ENCODE measurements at places on chromosomes 3 and 15. TPM values are rescaled to one million over a fixed set of nuclear protein-coding genes. Genes with fewer than 3 reads are reported as not detected.

DNA sequence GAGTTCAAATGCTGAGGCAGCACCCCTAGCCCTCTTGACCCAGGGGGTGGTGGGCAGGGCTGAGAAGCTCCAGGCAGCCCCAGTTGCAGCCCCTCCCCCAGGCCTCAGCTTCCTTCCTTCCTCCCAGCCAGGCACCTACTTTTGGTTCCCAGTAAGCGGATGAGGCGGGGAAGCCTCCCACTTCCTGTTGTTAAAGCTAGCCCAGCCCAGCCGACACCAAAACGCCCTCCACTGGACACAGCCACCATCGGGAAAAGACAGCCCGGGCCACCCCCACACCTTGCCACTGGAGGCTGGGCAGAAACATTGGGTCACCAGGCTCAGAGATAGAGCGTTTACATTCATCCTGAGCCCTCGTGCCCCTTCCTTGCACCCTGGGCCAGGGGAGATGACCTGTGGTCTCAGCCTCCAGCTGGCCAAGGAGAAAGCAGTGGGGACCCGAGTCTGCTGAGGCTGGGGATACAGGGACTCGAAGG, 3.5 kb downstream of the DUSP7 start:
- no peak for ATAC-seq

- peak; percentile 11 for ATAC-seq
These were observed 46.4 kb upstream of the SYNM start for GRCh38 chr15:99058421-99058870.

- ATAC-seq = no peak
These were observed 30.2 kb upstream of the CHMP2B start for GRCh38 chr3:87196879-87197278.

GRCh38 chr3:104214277-104214676, 1152.4 kb upstream of the ALCAM start:
- ATAC-seq = no peak

DNA sequence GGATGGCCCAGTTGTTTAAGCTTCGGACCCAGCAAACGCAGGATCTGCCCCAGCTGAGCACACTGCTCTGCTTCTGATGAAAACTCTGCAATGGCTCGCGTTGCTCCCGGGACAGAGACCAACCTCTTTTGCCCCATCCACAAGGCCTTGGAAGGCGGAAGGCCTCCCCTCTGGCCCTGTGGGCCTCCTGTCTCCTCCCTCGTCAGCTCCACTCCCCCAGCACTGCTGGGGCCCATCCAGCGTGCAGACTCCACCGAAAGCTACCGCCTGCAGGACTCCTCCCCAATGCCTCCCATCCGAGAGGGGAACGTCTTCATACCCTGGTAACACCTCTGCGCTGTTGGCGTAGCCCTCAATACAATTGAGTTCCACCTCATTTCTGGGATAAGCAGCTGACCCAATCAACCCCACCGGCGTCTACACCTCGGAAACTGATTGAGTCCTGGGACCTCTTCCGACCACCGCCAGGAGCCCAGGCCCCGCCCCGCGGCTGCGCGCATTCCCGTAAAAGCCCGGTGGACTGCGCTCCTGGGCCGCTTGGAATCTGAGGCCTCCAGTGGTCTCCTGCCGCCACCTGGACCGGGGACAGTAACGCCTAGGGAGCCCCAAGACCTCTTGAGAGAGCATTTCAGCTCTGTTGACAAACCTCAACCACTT, at the start of gene PRR23E:
Gene PRR23E, plus strand, starts transcription at position 556 of the 657 bp plus-strand sequence. CDS start 3,555 bp downstream, outside the sequence.
- no peak for ATAC-seq

DNA sequence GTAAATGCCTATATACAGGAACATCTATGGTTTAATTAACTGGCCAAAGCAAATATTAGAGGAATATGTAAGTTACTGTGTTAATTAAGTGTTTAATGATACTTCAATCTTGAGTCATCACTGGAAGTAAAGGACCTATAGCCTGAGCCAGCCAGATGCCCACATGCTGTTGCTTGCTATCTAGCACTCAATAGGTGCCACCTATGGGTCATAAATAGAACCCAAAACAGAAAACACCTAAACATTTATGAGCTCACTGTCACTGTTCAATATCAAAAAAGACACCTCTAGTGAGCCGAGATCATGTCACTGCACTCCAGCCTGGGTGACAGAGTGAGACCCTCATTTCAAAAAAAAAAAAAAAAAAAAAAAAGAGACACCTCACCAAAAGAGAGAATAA, 48.4 kb upstream of the IP6K2 start:
- no peak for ATAC-seq

DNA sequence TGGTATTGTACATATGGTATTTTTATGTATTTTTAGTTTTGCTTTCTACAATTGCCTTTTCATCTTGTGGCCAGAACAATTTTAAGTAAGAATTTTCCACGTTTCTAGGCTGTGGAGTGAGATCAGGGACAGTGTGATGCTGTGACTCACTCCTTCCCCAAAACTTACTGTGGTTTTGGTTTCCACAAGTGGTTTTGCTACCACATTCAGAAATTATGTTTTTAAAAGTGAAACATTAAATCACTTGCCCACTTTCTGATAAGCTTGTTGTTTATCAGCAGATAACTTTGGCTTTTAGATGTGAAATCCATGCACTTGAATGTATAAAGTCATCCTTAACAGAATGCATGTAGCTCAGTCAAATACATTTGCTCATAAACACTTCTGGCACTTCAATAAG, 192.2 kb upstream of the THRB start:
- ATAC-seq = no peak

DNA sequence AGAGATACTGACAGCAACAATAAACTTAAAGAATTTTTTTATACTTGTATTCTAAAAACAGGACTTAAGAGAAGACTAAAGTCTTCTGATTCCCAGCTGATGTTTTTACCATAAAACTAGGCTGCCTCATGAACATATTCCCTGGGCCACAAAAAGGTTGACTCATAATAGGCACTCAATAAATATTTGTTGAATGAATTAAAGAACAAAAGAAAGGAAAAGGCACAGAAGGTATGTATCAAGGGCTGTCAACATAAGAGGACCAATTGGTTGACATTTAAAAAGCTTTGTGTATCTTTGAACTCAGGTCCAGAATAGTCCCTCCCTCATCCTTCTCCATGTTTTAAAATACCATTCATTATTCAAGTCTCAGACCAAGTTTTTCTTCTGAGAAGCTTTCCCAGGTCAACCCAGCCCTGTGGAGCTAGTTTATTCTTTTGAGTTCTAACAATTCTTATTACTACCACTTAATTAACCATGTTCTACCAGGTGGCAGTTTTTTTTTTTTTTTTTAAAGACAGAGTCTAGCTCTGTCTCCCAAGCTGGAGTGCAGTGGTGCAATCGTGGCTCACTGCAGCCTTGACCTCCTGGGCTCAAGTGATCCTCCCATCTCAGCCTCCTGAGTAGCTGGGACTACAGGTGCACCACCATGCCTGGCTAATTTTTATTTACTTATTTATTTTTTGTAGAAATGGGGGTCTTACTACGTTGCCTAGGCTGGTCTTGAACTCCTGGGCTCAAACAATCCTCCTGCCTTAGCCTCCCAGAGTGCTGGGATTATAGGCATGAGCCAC, 17.5 kb upstream of the ARHGEF3 start:
- no peak for ATAC-seq

GRCh38 chr3:181695661-181696491, 15.8 kb upstream of the SOX2 start:
- peak; percentile 28 for ATAC-seq

GRCh38 chr3:127615631-127616305, 13.2 kb upstream of the PODXL2 start:
- no peak for ATAC-seq

GRCh38 chr3:111681661-111682426, 86.7 kb upstream of the ZBED2 start:
- no peak for ATAC-seq

DNA sequence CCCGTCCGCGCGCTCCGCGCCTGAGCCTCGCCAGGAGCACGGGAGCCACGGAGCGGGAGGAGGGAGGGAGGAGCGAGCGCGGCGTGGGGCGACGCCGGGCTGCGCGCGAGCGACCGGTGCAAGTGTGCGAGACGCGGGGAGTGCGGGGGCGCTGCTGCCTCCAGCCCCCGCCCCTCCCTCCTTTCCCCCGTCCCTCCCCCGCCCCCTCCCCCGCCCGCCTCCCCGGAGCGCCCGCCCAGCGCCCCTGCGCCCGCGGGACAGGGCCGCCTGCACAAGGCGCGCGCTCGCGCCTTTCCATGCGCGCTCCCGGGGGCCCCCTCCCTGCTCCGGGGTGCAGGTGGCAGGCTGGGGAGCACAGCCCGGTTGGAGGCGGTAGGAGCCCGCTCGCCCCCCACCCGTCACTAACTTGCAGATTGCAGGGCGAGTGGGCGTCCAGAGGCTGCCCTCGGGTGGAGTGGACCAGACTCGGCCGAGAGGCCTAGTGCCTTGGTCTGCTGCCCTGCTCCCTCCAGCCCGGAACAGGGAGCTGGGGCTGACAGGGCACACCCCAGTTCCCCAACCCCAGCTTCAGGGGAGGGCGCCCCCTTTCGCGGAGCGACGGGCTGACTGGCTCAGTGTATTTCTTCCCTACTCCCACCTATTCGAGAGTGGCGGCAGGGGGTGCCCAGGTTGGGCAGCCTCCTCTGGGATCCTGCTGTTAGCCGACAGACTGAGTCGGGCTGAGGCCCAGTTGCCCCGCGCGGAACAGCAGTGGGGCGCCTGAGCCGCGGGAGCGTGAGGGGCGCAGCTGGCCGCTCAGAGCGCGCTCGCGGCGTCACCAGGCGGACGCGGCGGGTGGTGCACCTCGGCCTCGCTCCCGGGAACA, at the start of gene WNT7A:
Gene WNT7A, minus strand, starts transcription at position 126 of the 865 bp plus-strand sequence. CDS start 255 bp downstream, outside the sequence.
- peak; percentile 72 for ATAC-seq

DNA sequence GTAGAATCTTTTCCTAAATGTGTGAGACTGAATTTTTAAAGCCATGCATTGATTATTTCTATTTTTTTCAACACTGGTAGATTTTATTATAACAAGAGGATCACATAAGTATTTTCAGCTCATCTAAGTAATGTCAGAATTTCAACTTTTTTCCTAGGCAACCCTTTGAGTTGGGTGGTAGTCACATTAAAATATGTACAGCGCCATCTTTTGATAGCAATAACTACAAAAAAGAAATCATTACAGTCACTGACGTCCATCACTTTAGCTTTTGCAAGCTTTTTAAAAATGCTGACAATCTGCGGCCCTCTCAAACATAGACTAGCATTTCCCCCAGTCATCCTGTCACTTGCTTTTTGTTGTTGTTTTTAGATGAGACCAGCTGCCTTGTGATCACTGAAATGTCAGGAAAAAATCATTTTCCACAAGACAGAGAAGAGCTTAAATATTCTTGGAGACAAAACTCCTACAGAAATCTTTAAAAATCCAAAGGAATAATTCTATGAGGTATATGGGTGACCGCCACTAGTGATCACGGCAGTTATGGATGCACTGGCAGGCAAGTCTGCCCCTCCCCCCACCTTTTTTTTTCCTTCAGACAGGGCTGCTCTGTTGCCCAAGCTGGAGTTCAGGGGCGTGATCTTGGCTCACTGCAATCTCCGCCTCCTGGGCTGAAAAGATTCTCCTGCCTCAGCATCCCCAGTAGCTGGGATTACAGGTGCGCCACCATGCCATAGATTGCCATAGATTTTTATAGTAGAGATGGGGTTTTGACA, 384.0 kb upstream of the KCNMB2 start:
- no peak for ATAC-seq

SLITRK3 gene
- 3.2 TPM for total RNA-seq
